Esophagus muscularis mucosa (tissue), 4 donors: ENCODE measurements at places on chromosomes 6 and 20. TPM values are rescaled to one million over a fixed set of nuclear protein-coding genes. Genes with fewer than 3 reads are reported as not detected.

The REM1 gene
- total RNA-seq: 3.7 TPM

The KPNA5 gene
- 11.8 TPM for total RNA-seq

The ABHD16B gene
- not detected for total RNA-seq

- H3K4me1 ChIP-seq: no peaks in the 10 kb centered on the region
- no peaks in the 10 kb centered on the region for H3K36me3 ChIP-seq
- H3K4me3 ChIP-seq: no peak overlapping the region
- H3K27me3 ChIP-seq: no peaks in the 10 kb centered on the region
- H3K27ac ChIP-seq: no peak overlapping the region
Observed at GRCh38 chr6:116483616-116484015, 22.4 kb downstream of the CALHM6 start.

- no peaks in the 10 kb centered on the region for H3K27me3 ChIP-seq
- H3K4me3 ChIP-seq: no peak overlapping the region
Observed at GRCh38 chr6:132365281-132365907, 35.9 kb downstream of the MOXD1 start.

GRCh38 chr20:38209054-38209675, 44.1 kb upstream of the TGM2 start:
- no peak overlapping the region for H3K27ac ChIP-seq
- no peaks in the 10 kb centered on the region for H3K4me1 ChIP-seq
- no peaks in the 10 kb centered on the region for H3K27me3 ChIP-seq
- no peak overlapping the region for H3K4me3 ChIP-seq
- no peak for DNase-seq
- H3K36me3 ChIP-seq: no peaks in the 10 kb centered on the region

DNA sequence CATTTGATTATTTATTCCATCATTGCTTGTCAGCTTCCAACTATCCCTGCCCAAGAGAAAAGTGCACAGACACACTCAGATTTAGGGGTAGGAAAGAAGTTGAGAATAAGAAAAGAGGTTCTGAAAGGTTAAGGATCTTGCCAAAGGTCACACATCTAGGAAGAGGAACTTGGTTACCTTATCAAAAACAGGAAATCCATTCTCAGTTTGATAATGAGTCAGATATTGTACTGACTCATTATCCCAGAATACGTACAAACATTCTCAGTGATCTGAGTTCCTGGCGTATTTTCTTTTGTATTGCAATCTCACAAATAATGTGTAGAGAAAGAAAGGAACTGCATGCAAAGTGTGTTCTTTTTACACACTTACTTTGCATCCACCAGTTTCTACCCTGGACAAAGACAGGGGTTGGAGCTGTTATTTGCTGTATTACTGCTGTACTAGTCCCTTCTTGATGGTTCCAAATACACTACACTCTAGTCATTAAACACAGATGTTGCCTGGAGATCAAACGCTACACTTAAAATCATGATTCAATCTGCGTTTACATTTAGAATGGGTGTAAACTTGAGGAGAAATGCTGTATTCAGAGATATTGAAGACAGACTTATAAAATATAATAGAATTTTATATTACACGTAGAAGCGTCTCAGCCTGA, 545.7 kb downstream of the PRKN start:
- peaks cover 4% of the 10 kb centered on the region for H3K4me1 ChIP-seq
- no peaks in the 10 kb centered on the region for H3K36me3 ChIP-seq
- no peak overlapping the region for H3K27ac ChIP-seq
- no peaks in the 10 kb centered on the region for H3K27me3 ChIP-seq

GRCh38 chr20:47020231-47020630, 125.6 kb downstream of the EYA2 start:
- H3K36me3 ChIP-seq: no peaks in the 10 kb centered on the region
- peaks cover 42% of the 10 kb centered on the region for H3K4me1 ChIP-seq
- DNase-seq: no peak
- H3K4me3 ChIP-seq: no peak overlapping the region
- H3K27ac ChIP-seq: peak overlapping the region; percentile 21

DNA sequence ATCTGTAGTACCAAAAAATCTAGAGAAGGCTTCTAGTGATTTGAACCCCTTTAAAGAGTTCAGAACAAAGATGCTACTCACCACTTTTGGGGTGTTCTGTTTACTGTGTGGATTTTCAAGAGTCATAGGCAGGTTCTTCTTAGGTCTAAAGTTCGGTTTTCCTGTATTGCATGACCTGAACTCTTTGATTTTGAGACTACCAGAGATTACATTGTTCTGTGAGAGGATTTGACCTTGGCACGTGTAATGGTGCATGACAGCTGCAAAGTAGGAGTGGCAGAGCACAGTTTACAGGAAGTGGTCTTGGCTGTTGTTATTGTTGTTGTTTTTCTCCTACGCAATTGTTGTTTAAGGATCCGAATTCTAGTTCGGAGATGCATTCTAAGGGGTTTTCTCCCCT, 592.7 kb downstream of the EPHA7 start:
- no peaks in the 10 kb centered on the region for H3K4me1 ChIP-seq
- no peak overlapping the region for H3K27ac ChIP-seq
- no peaks in the 10 kb centered on the region for H3K36me3 ChIP-seq
- DNase-seq: no peak
